ENCODE measurements at places on chromosomes 4 and X.

- no peak for DNase-seq
Observed at GRCh38 chr4:177190995-177191580, 118.6 kb upstream of the NEIL3 start.

DNA sequence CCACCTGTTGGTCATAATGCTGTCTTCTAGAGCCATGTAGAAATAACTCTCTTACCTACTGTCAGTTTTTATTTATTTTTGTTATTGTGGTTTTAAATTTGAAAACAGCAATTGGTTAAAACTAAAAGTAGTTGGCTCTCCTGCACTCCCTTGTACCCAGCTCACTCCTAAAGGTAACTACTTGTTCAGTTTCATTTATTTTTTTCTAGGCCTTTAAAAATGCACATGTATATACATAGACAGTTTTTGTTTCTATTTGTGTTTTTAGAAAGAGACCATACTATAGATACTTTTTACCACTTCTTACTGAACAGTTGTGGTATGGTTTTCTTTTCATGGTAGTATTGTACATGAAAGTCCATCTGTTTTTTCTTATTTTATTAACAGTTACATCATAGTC, 16.8 kb downstream of the SMAD1 start:
- DNase-seq: no peak

DNA sequence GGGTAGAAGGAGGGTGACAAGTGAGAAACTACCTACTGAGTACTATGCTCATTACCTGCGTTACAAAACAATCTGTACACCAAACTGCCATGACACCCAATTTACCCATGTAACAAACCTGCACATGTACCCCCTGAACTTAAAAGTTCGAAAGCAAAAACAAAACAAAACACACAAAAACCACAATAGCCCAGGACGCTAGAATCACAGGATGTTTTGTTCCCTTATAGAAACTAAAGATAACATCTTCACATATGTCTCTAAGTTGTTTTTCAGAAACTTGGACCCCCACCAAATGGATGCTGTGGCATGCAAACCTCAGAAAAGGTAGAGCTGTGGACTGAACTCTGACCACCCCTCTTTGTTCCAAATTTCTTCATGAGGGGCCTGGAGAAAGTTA, 25.2 kb upstream of the PNMA5 start:
- DNase-seq: no peak

GRCh38 chrX:22800360-22800759, 199.4 kb upstream of the DDX53 start:
- DNase-seq: no peak

DNA sequence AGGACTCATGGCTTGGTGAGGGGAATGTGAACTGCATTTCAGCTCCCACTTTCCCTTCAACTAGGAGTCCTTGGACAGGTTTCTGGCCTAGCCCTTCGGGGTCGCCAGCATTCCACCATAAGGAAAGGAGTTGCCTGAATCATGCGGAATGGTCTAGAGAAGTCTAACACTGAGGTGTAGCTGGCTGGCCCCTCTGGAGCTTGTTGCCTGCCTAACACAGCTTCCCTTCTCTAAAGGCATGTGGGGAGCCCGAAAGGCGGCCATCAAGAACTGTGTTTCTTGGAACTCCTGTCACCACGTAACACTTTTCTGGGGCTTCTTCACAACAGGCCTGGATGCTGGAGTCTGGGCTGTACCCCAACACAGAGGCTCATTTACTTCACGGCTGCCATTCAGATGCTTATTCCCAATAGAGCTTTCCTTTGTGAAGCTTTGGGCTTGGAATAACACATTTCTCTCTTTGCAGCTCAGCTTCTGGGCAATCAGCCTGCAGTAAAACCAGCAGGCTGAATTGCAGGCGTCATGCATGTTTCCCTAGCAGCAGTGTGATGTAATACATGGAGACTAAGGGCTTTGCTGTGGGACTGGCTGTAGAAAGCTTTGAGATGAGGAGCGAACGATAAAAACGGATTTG, 5.4 kb downstream of the GABRQ start:
- no peak for DNase-seq

GRCh38 chr4:162497564-162498167, 333.9 kb upstream of the FSTL5 start:
- no peak for DNase-seq

DNA sequence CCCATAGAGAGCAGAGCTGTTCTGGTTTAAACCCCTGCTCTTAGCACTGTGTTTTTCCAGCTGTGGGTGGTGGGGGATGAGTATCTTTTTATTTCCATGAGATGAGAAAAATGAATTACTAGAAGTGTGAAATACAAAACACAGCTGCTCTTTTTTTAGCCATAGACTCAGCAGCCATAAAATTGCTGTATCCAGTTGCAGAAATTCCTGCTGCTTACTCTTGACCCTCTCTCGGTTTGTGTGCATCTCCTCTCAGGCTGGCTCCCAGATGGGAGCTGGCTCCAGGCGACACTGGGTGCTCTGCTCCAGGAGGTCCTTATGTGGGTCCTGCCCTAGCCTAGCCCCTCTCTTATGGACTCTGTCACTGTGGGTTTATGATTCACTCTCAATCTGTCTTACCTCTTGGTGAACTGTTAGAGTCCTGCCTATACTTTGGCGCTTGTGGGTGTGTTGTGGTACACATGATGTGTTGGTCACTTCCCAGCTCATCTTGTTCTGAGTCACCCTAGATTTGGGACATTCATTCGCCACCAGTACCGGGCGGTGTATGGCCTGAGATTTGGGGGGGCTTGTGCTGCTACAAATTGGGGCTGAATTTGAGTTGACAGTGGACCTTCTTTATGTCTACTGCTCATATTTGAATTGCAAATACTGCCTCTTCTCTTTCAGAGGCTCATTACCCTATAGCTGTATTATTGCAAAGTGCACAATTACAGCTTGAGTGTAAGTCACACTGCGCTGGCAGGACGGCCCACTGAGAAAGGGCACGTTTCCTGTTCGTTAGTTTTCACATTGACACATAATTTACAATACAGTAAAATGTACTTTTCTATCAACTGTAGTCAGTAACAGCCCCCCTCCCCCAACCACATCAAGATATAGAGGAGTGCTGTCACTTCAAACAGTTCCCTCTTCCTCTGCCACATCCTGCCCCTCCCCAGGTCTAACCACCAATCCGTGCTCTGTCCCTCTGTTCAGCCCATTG, 46.9 kb upstream of the MSANTD1 start:
- peak; percentile 52 for DNase-seq

- DNase-seq: no peak
Observed at GRCh38 chr4:43238008-43238407, 345.5 kb downstream of the GRXCR1 start.

- no peak for DNase-seq
Observed at GRCh38 chr4:121390335-121390734, 9.5 kb upstream of the QRFPR start.
